Activated CD4-positive, alpha-beta T cell treated with anti-CD3 and anti-CD28 coated beads for 1 hour (primary cell): ENCODE measurements at places on chromosomes 16 and 17.
A peak's percentile ranks its signal among the peaks of the same experiment; 100 is the strongest.

DNA sequence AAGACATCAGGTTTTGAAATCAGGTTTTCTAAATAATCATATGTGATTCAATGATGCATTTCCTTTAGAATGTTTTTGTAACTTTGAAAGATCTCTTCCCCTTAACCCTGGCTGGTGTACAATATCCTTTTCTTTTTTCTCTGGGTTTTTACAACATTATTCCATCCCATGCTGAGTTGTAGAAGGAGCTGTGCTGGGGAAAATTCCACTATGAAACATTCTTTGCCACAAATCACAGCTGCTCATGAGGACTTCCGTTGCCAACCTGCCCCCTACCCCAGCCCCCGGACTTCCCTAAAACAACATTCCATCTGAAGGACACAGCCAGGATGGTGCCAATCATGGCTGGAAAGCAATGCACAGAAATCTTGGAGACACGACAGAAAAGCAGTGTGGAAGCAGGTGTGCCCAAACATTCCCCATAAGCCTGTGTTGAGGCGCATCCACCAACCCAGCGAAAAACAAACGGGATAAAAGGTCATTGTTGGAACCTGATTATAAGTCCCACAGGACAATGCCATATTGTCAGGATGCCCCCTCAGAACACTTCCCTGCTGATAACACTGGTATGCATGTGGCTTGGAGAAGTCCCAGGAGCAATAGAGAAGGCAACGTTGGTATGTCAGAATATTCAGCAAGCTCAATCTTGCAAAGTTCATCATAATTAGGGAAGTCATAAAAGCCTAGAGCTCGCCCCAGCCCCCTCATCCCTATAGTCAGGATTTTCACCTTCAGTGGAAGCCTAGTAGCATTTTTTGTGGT is 475.0 kb downstream of the HS3ST3B1 start:
- DNase-seq = no peak

DNA sequence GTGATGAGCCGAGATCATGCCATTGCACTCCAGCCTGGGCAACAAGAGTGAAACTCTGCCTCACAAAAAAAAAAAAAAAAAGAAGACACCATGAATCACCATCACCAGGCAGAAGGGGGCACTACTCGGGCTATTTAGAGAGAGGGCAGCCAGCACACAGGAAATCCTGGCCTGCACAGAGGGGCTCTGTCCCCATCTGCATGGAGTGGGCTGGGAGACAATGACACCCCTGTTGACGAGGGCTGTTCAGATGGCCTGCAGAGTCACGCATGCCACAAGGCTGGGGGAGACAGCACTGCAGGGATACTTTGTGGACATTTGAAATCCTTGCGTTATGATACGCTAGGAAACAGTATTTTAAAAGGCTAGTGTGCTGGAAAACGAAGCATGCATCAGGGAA is 48.3 kb downstream of the CUEDC1 start:
- DNase-seq = no peak

GRCh38 chr17:18224387-18225120 is 881 bp upstream of the LLGL1 start:
- no peak for DNase-seq

- no peak for DNase-seq
Observed at GRCh38 chr16:89265647-89266046, 48.1 kb downstream of the ZNF778 start.

- DNase-seq = no peak
Observed at GRCh38 chr16:85126705-85127378, 14.6 kb upstream of the CIBAR2 start.

DNA sequence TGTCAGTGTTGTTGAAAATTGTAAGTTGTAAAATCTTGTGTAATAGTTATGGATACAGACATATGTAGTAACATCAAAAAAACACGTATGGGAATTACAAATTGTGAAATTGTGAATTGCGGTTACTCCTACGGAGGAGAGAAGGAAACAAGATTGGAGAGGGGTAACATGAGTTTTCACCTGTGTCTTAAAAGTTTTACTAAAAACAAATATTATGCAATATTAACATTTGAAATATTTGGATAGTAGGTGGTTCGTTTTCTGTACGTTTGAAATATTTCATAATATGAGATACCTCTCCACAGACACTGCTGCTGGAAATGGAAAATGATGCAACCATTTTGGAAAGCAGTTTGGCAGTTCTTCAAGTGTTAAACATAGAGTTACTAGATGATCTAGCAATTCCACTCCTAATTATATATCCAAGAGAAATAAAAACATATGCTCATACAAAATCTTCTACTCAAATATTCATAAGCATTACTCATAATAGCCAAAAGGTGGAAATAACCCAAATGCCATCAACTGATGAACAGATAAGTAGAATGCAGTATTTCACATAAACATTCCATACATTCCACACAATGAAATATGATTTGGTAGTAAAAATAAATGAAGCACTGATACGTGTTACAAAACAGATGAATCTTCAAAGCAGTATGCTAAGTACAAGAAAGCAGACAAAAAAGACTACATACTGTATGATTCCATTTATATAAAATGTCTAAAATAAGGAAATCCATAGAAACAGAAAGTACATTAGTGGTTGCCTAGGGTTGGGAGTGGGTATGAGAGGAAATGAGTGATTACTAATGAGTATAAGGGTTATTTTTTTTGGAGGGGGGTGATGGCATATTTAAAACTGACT is 40.7 kb upstream of the ABCA10 start:
- no peak for DNase-seq

DNA sequence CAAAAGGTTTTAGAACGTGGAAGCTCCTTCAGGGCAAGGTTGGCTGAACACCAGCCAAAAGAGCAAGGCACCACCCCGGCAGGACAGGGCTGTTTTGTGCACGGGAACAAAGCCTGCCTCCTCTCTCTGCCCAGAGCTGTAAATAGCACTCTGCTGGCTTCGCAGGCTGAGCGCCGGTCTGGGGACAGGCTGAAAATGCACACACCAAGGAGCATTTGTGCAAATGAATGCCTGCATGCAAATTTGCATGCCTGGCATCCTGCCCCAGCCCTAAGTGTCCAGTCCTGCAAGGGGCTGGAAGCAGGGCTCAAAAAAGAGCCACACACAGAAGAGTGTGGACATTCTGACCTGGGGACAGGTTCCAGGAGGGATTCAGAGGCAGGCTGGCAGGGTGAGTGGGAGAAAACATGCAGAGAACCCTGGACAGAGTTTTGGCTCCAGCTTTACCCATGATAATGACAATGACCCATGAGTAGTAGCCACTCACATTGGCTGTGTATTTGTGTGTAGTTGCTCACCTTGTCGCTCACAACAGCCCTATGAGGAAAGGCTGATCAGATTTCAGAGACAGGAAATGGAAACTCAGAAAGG is 11.7 kb downstream of the ABAT start:
- DNase-seq = no peak

DNA sequence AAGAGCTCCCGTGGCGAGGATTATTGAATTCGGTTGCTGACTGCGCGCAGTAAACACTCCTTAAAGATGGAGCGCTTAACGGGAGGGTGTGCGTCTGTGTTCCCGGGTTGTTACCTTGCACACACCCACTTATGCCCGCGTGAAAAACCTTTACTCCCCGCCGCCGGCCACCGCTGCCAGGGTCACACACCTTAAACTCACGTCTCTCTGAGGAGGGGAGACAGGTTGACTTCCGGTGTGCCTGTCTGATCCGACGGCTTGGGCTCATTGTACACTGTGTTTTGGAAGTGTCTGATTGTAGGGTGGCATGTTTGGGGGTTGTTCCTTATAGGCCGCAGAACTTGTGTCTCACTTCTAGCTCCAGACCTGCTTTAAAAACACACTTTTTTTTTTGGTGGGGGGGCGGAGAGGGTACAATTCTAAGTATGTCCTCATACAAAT is 66.8 kb downstream of the KPNA2 start:
- no peak for DNase-seq

GRCh38 chr16:56317998-56318826 is 107.1 kb downstream of the AMFR start:
- peak; percentile 59 for DNase-seq

GRCh38 chr17:12659500-12659899 is 6.2 kb upstream of the MYOCD start:
- no peak for DNase-seq

DNA sequence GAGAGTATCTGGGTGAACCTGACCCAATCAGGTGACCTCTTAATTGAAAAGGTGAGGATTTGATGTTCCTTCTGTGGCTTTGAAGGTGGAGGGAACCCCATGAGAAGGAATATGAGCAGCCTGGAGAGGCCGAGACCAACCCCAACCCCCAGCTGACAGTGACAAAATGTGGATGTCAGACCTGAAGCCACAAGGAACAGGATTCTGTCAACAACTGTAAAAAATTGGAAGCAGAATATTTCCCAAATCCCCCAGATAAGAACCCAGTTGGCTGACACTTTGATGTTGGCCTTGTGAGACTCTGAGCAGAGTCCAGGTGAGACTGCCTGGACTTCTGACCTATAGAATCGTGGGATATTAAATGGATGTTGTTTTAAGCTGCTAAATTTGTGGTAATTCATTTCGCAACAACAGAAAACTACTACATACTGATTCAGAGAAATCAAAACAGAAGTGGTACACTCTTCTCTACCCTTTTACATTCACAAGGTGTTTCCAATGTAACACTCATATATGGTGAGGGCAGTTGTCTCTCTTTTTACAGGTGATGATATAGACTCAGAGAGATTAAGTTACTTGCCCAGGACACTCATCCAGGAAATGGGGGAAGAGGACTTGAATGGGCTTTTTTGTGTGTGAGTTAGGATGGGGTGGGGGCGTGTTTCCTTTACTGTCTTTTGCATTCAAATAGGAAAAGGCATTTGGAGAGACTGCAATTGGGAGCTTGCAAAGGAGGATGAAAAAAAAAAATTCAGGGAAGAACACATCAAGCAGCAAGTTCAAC is 29.8 kb upstream of the SALL1 start:
- no peak for DNase-seq

- DNase-seq = no peak
Observed at GRCh38 chr17:1464186-1464585, 8.2 kb upstream of the CRK start.

GRCh38 chr16:55325458-55326109 is 1.6 kb downstream of the IRX6 start:
- no peak for DNase-seq

DNA sequence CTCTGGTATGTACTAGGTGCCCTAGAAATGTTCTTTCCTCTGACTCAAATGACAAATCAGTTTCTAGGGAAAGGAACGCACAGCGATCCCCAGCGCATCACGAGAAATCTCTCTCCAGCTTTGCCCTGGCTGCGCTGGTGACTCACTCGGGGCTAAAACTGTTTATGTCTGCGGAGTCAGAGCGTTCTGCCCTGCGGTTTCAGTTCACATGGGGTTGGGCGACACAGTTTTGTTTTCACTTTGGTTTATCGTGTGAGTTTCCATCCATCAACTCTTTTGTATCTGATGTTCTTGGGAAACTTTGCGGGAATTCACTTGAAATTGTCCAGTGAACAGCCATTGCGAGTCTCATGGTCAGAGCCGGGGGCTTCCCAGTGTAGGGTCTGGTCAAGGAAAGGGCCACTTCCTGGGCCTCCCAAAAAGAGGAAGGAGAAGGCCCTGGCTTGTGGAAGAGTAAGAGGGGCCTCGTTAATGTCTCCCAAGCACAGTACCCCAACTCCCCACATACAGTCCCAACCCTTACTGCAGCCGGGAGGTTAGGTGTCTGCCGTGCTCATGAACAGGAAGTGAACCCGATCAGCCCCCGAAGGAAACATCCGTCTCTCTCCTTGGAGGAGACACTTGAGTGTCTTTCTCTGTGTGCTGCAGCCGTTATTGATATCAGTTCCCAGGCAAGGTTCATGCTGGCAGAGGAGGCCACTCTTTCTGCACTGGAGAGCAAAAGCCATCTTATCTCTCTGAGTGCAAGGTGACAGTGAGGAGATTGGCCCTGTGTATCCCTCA is 643.2 kb downstream of the WWOX start:
- peak; percentile 67 for DNase-seq

DNA sequence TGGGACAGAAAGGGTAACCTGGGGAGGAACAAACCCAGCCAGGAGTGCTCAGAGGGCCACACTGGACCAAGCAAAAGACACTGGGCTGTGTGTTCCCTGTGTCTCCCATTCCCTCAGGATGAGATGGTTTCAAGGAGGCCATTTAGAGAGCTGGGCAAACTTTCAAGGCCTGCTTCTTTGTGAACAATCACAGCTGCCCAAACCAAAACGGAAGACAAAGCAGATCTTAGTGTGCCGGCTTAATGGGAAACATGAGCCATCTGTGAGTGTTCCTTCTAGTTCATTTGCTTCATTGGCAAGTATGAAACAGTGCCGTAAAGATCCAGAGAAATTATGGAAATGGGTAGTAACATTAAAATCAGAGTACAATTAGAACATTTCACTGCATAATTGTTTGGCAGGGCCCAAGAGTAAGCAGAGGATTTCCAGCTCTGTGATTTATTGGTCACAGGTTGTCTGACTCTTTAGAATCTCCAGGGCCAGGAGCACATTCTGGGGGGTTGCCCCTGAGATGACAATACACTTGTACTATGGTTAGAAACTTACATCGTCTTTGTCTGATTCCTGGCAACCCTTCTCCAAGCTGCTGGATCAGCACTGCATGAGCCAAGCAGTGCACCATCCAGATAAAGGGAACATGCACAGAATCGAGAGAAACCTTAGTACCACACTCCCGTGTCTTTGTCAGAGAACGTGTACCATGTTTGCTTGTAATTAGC is 412.1 kb downstream of the RBFOX1 start:
- DNase-seq = no peak

- DNase-seq = no peak
Observed at GRCh38 chr17:74042744-74043486, 160.6 kb upstream of the RPL38 start.

GRCh38 chr16:17491140-17491662 is 20.4 kb upstream of the XYLT1 start:
- no peak for DNase-seq

DNA sequence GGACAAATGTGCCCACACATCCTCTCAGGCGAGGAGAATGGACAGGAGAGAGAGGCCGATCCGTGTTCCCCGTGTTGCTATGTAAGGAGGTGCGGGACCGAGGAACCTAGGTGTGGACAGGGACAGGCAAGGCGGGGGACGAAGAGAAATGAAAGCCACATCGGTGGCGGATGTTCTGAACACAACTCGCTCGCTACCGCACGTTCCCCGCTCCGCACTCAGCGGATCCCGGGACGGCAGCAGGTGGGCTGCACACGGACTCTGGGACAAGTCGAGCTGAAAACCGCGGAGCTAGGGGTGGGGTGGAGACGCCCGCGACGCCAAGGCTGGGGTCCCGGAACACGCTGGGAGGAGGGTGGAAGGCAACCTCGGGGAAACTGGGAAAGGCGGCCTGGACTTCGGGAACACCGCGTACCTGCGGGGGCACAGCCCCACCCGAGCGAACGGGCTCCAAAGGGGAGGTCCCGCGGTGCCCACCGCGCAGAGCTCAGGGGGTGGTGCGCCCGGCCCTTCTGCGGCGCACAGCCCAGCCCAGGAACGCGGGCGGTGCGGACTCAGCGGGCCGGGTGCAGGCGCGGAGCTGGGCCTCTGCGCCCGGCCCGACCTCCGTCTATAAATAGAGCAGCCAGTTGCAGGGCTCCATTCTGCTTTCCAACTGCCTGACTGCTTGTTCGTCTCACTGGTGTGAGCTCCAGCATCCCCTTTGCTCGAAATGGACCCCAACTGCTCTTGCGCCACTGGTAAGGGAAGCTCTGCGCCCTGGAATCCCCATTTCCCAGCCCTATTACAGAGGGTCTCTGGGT is at the start of gene MT1E:
TSS of gene MT1E (plus strand) at position 642 of the 803 bp plus-strand sequence. CDS start at position 713, 71 bp downstream.
- DNase-seq = peak; percentile 40

GRCh38 chr16:14372471-14372870 is 257.6 kb downstream of the PARN start:
- DNase-seq = no peak
